ENCODE measurements at places on chromosomes 5 and 9.

- no peak for DNase-seq
Measured at GRCh38 chr9:137657606-137658005, 38.8 kb downstream of the EHMT1 start.

- DNase-seq = peak; percentile 76
Measured at GRCh38 chr9:120443489-120443888, 136.5 kb downstream of the CDK5RAP2 start.

DNA sequence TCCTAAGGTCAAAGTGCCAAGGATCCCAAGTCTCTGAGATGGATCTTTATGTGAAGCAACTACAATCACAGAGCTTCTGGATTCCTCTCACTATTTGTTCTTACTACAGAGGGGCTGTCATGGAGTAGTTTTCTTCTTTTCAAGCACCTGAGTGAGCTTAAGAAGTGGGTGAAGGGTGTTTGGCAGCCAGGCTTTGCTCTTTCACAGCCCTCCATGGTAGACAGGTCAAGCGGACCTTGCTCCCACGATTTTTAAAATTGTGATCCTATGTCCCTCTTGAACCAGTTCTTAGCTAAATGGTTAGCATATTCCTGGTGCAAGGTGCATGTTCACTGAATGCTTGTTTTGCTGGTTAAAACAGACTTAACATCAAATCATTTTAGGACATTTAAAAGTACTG is 332.2 kb downstream of the GADD45G start:
- no peak for DNase-seq

DNA sequence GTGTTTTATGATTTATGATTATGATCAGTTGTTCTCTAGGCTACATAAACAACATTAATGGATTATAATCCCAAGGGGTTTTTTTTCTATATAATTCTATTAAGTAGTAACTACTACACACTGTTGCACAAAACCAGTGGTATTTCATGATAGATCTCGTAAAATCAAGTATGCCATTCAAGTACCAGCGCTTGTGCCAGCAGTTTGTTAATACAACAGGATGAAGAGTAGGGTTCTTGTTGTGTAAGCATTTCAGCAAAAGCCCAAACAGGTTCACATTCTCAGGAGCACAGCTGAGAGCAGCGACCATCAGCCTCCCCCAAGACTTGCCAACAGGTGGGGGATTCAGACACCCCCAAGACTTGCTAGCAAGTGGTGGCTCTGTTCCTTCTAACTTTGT is 88.8 kb downstream of the CTNND2 start:
- DNase-seq = no peak

GRCh38 chr5:17339841-17340240 is 122.4 kb downstream of the BASP1 start:
- DNase-seq = no peak

DNA sequence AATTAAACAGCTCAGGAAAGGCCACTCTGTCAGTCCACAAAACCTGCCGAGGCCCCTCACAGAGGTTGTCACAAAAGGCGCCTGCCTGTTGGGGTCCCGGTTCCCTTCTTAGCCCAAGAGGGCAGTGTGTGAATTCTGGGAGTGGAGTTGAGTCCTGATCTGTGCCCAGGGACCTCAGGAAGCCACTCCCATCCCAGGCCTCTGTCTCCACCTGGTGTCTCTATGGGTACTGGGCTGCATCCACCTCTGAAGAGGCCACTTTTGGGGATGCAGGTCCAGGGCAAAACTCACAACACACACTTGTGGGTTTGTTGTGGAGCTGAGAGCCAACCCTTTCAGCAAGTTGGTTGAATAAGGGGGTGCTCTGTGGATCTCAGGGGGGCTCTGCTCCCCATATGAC is 74.3 kb upstream of the STXBP1 start:
- DNase-seq = no peak

GRCh38 chr5:26578002-26578401 is 460.4 kb downstream of the CDH9 start:
- DNase-seq = no peak

DNA sequence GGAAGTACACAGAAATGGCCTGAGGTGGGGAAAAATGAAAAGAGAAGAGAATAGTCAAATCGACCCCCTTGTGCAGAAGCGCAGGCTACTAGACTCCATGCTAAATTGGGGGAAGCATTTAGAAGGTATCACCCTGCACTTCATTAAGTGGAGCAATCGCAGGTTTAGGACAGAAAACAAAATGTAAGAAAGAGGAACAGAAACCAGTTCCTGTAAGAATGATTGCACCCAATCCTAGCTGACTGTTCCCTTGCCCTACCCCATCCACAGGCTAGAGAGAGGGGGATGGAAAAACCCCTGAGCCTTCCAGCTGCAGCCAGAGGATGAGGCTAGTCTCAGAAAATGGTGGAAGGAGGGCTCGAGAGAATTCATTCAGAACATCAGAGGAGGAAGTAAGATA is 23.9 kb upstream of the PPP1R2B start:
- no peak for DNase-seq

- DNase-seq = no peak
Measured at GRCh38 chr9:22005021-22005701, 3.9 kb downstream of the CDKN2B start.

- no peak for DNase-seq
Measured at GRCh38 chr9:36969216-36969771, 64.8 kb downstream of the PAX5 start.

GRCh38 chr9:89440548-89440947 is 57.4 kb downstream of the SEMA4D start:
- no peak for DNase-seq

GRCh38 chr9:33425128-33425533 is 22.3 kb downstream of the AQP3 start:
- DNase-seq = no peak

DNA sequence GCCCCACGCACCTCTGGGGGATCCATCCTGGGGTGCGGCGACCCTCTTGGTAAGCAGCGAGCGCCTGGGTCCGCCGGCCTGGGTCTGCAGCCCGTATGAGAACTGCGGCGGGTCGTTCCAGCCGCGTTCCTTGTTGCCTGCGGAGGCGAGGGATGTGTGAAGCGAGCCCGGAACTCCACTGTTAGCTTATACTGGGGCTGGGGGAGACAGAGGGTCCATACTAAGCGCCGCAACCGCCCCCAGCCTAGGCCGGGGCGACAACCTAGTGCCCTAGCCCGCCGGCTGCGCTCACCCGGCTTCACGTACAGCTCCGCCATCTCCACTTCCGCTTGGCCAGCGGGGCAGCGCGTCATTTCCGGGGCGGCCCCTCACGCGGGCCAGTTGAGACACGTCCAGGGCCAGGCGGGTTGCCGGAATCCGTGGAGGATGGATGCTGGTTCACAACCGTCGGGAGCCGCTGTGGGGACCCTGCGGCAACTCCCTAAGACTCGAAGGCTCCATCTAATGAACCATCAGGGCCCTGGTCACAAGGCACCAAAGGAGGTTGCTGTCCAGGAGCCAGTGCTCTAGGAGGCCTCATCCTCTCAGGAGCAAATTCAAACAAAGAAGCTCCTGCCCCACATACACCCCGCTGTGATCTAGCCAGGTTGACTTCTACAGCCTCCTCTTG is at the start of gene SRA1:
TSS of gene SRA1 (minus strand) at position 338 of the 670 bp plus-strand sequence. CDS start at position 317, 21 bp downstream.
- peak; percentile 88 for DNase-seq

DNA sequence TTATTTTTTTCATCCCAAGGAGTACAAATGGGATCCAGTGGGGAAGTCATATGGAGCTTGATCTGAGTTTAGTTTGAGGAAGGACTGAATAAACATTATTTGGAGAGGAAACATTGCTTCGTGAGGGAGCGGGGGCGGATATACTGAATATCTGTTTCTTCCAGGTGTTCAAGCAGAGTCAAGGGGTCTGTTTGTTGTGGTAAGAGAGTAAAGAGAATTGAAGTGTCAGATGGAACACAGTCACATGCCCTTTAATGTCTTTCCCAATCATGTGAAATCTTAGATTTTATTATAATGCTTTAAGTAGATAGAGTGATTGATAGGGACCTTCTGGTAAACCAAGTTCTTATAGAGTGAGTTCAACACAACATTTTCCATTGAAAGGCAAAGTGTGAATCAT is 33.7 kb downstream of the DDX46 start:
- DNase-seq = no peak

DNA sequence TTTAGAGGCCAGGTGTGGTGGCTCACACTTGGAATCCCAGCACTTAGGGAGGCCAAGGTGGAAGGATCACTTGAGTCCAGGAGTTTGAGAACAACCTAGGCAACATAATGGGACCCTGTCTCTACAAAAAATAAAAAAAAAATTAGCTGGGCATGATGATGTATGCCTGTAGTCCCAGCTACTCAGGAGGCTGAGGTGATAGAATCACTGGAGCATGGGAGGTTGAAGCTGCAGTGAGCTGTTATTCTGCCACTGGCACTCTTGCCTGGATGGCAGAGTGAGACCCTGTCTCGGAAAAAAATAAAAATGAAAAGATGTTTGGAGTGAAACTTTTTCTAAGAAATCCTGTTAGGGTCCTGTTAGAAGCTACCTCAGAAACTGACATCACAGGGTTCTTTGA is 24.2 kb downstream of the OCLN start:
- DNase-seq = no peak

DNA sequence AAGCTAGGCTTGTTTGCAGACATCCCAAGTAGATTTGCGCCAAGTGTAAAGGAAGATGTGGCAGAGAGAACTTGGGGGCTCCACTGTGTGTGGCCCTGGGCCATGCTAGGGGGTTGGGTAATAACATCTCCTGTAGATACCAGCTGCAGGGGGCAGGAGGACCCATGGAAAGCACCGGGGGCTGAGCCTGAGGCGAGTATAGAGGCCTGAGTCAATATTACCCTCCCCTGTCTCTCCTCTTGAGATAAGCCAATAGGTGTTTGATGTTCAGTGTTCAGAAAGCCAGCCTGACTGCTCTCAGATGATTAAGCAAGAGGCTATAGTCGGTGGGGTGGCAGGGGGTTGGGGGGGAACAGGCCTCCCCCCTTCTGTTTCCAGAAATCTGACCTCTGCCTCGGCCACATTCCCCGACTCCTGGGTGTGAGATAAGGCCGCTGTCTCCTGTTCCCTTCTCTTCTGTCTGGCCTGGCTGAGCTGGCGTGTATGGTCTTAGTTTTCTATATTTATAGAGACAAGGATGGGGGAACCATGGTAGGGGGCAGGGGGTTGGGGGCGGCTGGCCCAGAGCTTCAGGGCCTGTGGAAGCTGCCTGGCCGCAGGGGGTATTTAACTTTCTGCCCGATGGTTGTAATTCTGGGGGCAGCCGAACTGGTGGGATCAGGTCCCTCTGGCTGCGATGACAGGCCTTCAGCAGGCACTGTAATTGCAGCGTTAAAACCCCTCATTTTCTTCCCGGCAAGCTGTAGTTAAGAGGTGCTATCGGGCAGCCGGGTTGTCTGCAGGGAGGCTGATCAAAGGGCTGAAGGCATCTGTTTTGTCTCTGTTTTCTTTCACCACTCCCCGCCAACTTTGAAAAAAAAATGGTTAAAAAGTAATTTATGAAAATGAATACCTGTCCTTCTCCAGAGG is 292.0 kb downstream of the NSG2 start:
- DNase-seq = no peak

- no peak for DNase-seq
Measured at GRCh38 chr5:181086026-181086883, 44.7 kb downstream of the OR2V1 start.

GRCh38 chr9:9560382-9561035 is 1052.3 kb downstream of the PTPRD start:
- no peak for DNase-seq

DNA sequence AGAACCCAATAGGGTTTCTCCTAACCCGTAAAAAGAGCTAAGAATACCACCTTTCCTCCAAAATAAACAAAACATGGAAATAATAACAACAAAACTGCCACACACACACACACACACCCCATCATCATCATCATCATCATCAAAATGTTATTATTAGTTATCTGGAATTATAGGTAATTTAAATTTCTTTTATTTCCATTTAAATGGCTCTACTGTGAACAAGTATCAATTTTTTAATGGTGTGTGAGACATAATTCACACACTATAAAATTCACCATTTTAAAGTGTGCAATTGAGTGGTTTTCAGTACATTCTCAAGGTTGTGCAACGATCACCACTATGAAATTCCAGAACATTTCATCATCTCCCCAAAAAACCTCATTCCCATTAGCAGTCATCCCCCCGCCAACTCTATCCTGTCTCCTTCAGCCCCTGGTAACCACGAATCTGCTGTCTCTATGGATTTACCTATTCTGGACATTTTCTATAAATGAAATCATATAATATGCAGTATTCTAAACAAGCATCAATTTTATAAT is 172.7 kb downstream of the ROR2 start:
- no peak for DNase-seq

GRCh38 chr5:113480243-113480642 is 8.0 kb downstream of the MCC start:
- no peak for DNase-seq

GRCh38 chr5:39367711-39368110 is 3.4 kb upstream of the C9 start:
- no peak for DNase-seq
